ENCODE measurements at places on chromosomes 6 and 20. TPM values are rescaled to one million over a fixed set of nuclear protein-coding genes. Genes with fewer than 3 reads are reported as not detected.

- no peaks in the 10 kb centered on the region for H3K27me3 ChIP-seq
- H3K27ac ChIP-seq, result no peak overlapping the region
- H3K4me1 ChIP-seq, result peaks cover 5% of the 10 kb centered on the region
Measured at GRCh38 chr6:169156108-169156792, 97.4 kb downstream of the THBS2 start.

GRCh38 chr6:148348335-148348734, 5.7 kb downstream of the SASH1 start:
- H3K4me3 ChIP-seq, result no peak overlapping the region
- peaks cover 26% of the 10 kb centered on the region for H3K4me1 ChIP-seq
- H3K36me3 ChIP-seq, result no peaks in the 10 kb centered on the region
- H3K27ac ChIP-seq, result no peak overlapping the region

DNA sequence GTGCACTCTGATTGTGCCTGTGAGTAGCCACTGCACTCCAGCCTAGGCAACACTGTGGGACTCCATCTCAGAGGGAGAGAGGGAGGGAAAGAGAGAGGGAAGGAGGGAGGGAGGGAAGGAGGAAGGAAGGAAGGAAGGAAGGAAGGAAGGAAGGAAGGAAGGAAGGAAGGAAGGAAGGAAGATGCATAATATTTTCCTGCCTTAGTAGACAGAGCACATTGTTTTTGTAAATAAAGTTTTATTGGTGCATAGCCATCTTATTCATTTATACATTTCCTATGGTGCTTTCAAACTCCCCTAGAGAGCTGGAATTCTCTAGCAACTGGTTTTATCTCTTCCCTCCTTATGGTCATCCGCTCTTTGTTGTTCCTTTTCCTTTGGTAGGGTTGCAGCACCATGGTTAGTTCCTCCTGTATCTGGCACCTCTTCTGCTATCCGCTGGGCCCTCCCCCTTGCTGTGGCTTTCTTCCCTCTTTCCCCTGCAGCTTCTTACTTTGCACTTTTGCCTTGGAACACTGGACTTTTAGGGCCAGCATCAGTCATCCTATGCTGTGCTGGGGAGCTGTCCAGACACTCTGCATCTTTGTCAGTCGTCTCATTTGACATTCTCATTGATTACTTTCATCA, 20.2 kb downstream of the GPR6 start:
- no peak overlapping the region for H3K4me3 ChIP-seq
- peaks cover 25% of the 10 kb centered on the region for H3K27me3 ChIP-seq
- no peaks in the 10 kb centered on the region for H3K36me3 ChIP-seq
- no peak overlapping the region for H3K27ac ChIP-seq

DNA sequence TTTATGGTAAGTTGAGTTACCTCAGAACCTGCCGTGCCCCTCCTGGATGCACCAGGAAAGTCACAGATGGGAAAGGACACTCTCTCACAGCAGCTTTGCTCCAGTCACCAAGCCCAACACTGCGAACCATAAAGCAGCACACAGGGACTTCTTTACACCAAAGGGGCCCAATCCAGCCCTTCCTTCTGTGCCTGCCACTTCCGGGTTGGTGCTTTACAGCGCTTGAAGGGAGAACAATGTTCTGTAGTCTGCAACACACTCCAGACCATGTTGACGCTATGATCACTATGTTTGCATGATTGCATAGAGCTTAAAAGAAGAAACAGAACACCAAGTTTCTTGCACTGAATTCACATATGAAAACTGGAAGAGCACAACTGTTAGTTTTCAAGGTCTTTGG, 57.1 kb downstream of the SERAC1 start:
- H3K27me3 ChIP-seq, result no peaks in the 10 kb centered on the region
- H3K4me1 ChIP-seq, result peaks cover 6% of the 10 kb centered on the region
- no peak for DNase-seq
- peaks cover 11% of the 10 kb centered on the region for H3K36me3 ChIP-seq

GRCh38 chr6:79453558-79454042, 83.6 kb downstream of the LCA5 start:
- DNase-seq, result peak; percentile 89
- peaks cover 33% of the 10 kb centered on the region for H3K4me1 ChIP-seq
- H3K27ac ChIP-seq, result peak overlapping the region; percentile 94
- H3K4me3 ChIP-seq, result peak overlapping the region; percentile 61
- no peaks in the 10 kb centered on the region for H3K27me3 ChIP-seq

- H3K4me3 ChIP-seq, result no peak overlapping the region
- no peak for DNase-seq
- H3K4me1 ChIP-seq, result no peaks in the 10 kb centered on the region
Measured at GRCh38 chr20:19026121-19026878, 186.1 kb upstream of the SLC24A3 start.

DNA sequence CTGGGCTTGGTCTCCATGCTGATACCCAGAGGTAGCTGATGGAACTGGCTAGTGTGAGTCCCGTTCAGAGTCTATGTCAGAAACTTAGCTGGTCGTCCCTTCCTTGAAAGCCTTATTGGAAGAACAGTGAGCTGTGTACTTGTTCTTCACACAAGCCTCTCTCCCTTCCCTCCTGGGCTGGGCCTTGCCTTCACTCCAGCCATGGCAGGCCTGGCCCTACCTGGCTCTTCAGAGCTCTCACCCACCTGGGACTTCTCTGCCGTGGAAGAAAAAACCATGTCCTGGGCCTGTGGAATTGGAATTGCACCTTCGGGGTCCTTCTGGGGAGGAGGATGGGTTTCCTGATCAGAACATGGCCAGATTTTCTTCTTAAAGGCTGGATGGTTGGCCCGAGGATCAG, 20.3 kb upstream of the ZNF831 start:
- no peak overlapping the region for H3K4me3 ChIP-seq
- H3K4me1 ChIP-seq, result no peaks in the 10 kb centered on the region
- no peak for DNase-seq
- peaks cover 49% of the 10 kb centered on the region for H3K27me3 ChIP-seq
- H3K27ac ChIP-seq, result no peak overlapping the region

DNA sequence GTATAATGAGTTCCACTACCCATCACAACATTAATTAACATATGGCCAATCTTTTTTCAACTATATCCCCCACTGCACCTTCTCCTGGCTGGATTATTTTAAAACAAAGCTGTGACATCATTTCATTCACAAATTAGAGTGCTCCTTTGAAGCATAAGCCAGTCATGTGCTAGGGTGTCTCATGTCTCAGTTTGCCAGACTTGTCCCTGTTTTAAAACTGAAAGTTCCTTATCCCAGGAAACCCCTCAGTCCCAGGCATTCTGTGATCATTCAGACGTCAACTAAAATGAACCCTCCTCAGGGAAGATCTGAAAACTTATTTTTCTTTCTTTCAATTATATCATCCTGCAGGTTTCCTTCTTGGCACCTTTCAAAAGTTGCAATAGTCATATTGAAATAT, 29.3 kb upstream of the LOC128125822 start:
- H3K4me3 ChIP-seq, result no peak overlapping the region
- H3K36me3 ChIP-seq, result no peaks in the 10 kb centered on the region
- H3K4me1 ChIP-seq, result peaks cover 9% of the 10 kb centered on the region
- DNase-seq, result no peak
- no peak overlapping the region for H3K27ac ChIP-seq

DNA sequence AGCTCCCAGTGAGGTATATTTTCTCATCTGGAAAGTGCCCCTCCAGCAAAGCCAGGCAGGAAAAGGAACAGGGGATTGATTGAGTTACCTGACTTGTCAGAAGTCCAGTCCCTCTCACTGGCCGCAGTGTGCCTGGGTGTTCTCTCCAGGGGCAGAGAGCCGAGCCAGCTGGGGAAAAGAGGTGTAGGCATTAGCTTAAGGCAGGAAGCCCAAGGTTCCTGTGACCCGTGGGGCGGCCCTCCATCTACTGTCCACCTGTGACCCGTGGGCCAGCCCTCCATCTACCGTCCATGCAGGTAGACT, 2.7 kb downstream of the PSMG4 start:
- no peak overlapping the region for H3K4me3 ChIP-seq
- no peaks in the 10 kb centered on the region for H3K27me3 ChIP-seq
- H3K27ac ChIP-seq, result peak overlapping the region; percentile 64
- peaks cover 8% of the 10 kb centered on the region for H3K4me1 ChIP-seq

- H3K27ac ChIP-seq, result no peak overlapping the region
- DNase-seq, result no peak
- no peak overlapping the region for H3K4me3 ChIP-seq
- H3K4me1 ChIP-seq, result no peaks in the 10 kb centered on the region
- H3K27me3 ChIP-seq, result no peaks in the 10 kb centered on the region
Measured at GRCh38 chr6:39343396-39343870, 20.9 kb upstream of the KCNK16 start.

DNA sequence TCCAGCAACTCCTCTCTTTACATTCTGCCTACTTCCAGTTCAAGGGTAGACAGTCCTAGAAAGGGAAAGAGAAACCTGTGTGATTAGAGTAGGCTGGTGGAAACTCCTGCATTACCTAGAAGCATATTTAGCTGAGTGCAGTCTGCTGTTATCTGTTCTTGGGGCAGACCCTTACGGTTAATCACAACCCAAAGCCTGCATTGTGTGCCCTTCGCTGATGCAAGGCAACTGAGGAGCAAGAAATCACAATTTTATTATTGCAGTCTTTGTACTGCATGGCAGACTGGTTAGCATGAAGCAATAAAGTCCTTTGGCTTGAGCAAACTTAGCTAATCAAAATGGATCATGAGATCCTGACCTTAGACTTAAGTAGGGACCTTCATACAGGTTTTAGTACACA, 1.5 kb upstream of the GOPC start:
- no peak overlapping the region for H3K4me3 ChIP-seq
- no peaks in the 10 kb centered on the region for H3K36me3 ChIP-seq
- peaks cover 17% of the 10 kb centered on the region for H3K4me1 ChIP-seq
- no peaks in the 10 kb centered on the region for H3K27me3 ChIP-seq
- H3K27ac ChIP-seq, result no peak overlapping the region
- DNase-seq, result no peak

DNA sequence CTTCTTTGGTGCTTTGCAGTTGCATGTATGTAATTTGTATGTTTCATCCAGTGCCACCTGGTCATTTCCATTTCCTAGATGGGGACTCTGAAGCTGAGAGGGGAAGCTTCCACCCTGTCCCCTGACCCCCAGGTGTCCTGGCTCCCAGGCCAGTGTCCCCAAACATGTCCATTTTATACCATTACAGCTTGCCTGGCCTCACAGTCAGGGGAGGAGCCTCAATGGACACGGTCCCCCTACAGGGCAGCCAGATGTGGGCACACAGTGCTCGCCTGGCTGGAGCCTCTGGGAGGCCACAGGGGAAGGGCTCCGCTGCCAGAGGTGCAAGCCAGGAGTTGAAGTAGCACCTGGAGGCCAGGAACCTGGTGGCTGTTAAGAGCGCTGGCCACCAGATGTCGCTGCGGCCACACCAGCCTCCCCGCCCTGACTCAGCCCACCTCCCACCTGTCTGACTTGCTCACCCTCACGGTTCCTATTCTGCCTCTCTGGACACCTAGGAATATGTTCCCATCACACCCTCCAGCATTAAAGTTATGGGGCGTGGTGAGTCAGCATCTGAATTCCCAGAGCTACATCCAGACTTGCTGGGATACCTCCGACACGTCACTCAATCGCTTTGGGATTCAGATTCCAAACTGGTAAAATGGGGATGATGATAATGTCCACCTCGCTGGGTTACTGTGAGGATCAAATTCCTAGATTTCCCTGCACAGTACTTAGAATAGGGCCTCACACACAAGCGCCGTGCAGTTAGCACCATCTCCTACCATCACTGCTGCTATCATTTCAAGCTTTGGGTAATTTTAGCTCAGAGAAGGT, 107.4 kb downstream of the SULF2 start:
- DNase-seq, result peak; percentile 60
- no peaks in the 10 kb centered on the region for H3K4me1 ChIP-seq
- H3K27me3 ChIP-seq, result no peaks in the 10 kb centered on the region
- H3K4me3 ChIP-seq, result no peak overlapping the region
- H3K27ac ChIP-seq, result no peak overlapping the region

GRCh38 chr6:144178323-144178722, 28.0 kb downstream of the STX11 start:
- H3K27ac ChIP-seq, result no peak overlapping the region
- no peak overlapping the region for H3K4me3 ChIP-seq
- H3K27me3 ChIP-seq, result no peaks in the 10 kb centered on the region
- H3K36me3 ChIP-seq, result no peaks in the 10 kb centered on the region
- no peaks in the 10 kb centered on the region for H3K4me1 ChIP-seq

GRCh38 chr6:15974817-15975216, 154.1 kb upstream of the MYLIP start:
- no peak overlapping the region for H3K4me3 ChIP-seq
- H3K27ac ChIP-seq, result no peak overlapping the region
- H3K4me1 ChIP-seq, result peaks cover under 1% of the 10 kb centered on the region
- no peaks in the 10 kb centered on the region for H3K36me3 ChIP-seq

DNA sequence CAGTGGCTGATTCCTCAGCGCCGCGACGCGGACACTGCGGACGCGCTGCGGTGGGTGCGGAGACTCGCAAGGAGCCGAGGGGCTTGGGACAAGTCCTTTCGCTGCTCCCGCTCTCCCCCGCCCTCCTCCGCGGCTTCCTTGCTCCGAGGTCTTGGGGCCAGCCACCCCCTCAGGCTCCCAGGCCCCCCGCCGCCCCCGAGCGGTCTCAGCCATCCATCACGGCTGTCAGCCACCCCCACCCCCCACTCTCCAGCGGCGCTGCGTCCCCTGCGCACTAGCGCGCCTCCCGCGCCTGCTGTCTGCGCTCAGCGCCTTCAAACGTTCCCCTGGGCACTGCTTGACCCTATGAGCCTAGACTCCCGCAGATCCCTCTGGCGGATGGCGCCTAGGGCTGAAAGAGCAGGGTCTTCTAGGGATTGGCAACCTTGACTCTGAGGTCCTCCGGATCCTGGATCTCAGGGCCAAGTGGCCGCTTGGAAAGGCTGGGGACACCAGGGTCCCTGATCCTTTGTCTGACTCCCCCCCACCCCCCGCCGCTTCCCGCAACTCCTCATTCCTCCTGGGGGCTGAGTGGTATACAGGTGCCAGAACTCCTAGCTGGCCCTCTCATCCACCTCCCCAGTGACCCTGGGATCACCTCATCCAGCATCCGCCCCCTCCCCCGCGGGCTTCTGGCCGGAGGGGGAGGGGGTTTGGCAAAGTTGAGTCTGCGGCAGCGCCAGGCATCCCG, 1.4 kb downstream of the SLC12A5 start:
- H3K4me1 ChIP-seq, result peaks cover 6% of the 10 kb centered on the region
- H3K27me3 ChIP-seq, result peaks cover 53% of the 10 kb centered on the region
- H3K4me3 ChIP-seq, result no peak overlapping the region
- H3K27ac ChIP-seq, result no peak overlapping the region
- H3K36me3 ChIP-seq, result no peaks in the 10 kb centered on the region

- peaks cover 6% of the 10 kb centered on the region for H3K27me3 ChIP-seq
- no peaks in the 10 kb centered on the region for H3K36me3 ChIP-seq
- no peak for DNase-seq
- H3K4me1 ChIP-seq, result no peaks in the 10 kb centered on the region
- H3K4me3 ChIP-seq, result no peak overlapping the region
- no peak overlapping the region for H3K27ac ChIP-seq
Measured at GRCh38 chr6:44582930-44583329, 195.4 kb downstream of the CDC5L start.

DNA sequence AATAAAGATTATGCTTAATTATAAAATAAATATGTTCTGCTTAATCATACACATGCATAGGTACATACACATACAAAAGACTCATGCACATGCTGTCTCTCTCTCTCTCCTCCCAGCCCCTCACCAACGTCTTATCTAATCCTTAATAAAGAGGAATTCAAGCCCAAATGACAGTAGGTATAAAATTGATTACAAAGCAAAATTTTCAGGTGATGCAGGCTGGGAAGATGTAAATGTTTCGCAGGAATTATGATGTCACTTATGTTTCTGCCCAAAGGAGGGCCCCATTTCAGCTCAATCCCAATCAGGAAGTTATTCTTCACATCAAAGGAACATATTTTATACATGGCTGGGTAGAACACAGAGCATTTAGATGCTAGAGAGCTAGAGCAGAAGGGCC, 284.6 kb upstream of the ID4 start:
- no peaks in the 10 kb centered on the region for H3K27me3 ChIP-seq
- no peaks in the 10 kb centered on the region for H3K36me3 ChIP-seq
- H3K4me1 ChIP-seq, result no peaks in the 10 kb centered on the region
- no peak overlapping the region for H3K27ac ChIP-seq
- H3K4me3 ChIP-seq, result no peak overlapping the region

Gene DAAM2
- not detected for total RNA-seq

Gene PNLDC1
- not detected for total RNA-seq

Gene SLC32A1
- not detected for total RNA-seq

Gene TCP11
- total RNA-seq, result not detected

Gene SIGLEC1
- total RNA-seq, result not detected

Data from MCF 10A (cell line).